Activated gamma-delta T cell treated with Interleukin-2 at 50 U/mL for 16 hours (primary cell): ENCODE measurements at places on chromosomes 2 and 18.

DNA sequence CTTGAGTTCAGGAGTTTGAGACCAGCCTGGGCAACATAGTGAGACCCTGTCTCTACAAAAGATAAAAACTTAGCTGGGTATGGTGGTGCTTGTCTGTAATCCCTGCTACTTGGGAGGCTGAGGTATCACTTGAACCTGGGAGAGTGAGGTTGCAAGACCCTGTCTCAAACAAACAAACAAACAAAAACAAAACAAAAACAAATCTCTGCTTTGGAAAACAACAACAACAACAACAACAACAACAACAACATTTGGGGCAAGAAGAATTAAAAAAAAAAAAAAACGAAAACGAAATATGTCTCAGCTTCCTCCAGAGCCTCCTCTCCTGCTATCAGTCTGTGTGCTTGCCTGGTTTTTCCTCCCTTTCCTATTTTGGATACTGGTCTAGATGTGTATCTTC is 16.9 kb downstream of the SLC4A1AP start:
- no peak for DNase-seq

- no peak for DNase-seq
Observed at GRCh38 chr2:34204560-34204959, 605.5 kb upstream of the FAM98A start.

- no peak for DNase-seq
Observed at GRCh38 chr2:11748861-11749645, 2.6 kb downstream of the LPIN1 start.

GRCh38 chr2:129334696-129335410 is 644.6 kb upstream of the RAB6C start:
- DNase-seq, result no peak

DNA sequence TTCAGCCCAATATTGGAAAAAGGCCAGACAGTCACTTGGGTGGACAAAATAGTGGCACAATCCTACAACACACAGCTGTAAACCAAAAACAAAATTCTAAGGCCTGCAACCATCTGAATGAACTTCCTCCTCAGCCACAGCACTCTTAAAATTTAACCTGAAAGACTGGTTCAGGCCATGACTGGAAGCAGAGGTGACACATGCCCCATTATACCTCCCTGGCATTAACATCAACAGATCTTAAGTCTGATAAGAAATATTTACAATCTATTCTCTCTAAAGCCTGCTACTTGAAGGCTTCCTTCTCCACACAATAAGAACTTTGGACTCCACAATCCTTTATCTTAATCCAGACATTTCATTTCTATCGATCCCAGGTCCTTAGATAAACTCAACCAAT is 192.4 kb upstream of the LRP1B start:
- DNase-seq, result no peak

GRCh38 chr2:191217580-191217979 is 27.6 kb upstream of the MYO1B start:
- DNase-seq, result no peak

DNA sequence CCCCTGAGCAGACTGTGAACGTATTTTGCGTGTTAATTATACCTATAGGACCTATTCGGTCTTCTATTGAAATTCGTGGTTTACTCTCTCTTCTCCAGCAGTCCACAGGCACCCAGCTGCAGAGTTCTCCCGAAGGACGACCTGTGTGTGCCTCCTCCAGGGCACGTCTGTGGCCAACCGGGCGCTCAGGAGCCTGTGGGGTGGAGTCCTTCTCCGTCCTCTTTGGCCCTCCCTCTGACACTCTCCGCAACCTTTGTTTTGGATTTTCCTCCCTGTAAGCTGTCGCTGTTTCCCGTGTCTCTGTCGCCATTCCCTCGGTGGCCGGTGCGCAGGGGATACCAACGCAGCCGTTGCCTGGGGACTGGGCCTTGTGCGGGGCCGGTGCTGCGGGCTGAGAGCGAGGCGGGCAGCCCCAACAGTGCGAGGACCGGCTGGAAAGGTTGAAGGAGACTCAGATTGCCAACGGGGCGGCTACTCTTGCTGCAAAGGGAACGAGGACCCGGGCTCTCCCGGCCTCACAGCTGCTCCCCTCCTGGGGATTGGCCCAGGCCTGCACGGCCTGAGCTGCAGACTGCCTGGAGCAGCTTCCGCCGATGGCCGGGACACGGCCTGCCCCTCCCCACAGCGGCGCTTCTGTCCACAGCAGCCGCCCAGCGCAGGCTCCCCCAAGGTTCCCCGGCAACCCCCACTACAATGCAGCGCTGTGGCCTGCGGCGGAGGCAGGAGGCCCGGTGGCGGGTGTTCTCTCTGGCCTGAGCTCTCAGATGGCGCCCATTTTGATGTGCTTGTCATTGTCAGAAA is 221.0 kb downstream of the MTX2 start:
- DNase-seq, result no peak

DNA sequence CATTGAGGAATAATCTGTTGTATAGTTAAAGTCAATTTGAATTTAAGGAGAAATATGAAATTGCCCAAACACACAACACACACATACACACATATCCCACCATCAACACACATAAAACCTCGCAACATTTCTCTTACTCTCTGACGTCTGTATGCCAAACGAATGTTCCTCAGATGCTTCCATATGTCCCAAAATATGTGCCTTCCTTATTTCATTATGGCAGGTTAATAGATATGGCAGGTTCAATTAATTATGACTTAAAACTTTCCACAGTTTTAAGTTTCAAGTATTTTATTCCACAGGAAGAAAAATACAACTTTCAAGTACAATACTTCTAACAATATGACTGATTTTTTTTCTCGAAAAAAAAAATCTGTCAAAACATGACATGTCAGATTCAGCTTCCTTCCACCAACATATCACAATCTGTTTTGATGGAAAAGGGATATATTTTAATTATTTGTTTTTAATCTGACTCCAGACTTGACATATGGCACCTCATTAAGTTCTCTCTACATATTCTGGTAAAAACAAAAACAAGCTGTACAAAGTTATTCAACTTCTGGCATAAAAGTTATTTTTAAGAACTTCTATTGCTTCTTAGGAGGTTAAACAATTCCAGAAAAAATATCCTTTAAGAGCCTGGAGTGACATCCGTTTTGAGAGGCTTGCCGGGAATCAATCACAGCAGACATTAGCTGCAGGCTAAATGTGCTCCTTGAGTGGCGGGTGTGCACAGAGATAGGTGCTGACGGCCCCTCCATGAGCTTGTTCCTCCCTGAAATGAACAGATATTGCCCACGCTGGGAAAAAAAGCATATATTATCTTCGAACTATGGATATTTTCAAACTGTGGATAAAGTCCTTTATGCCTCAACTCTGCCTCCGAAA is 812.7 kb downstream of the DCDC2C start:
- no peak for DNase-seq

GRCh38 chr2:204613635-204614034 is 68.4 kb downstream of the PARD3B start:
- no peak for DNase-seq

GRCh38 chr2:141946016-141946415 is 184.8 kb downstream of the LRP1B start:
- DNase-seq, result no peak

GRCh38 chr18:60649107-60649506 is 276.5 kb upstream of the MC4R start:
- no peak for DNase-seq

GRCh38 chr18:79494936-79495335 is 99.2 kb downstream of the NFATC1 start:
- DNase-seq, result no peak

GRCh38 chr18:24420551-24420950 is 5.9 kb upstream of the IMPACT start:
- no peak for DNase-seq

DNA sequence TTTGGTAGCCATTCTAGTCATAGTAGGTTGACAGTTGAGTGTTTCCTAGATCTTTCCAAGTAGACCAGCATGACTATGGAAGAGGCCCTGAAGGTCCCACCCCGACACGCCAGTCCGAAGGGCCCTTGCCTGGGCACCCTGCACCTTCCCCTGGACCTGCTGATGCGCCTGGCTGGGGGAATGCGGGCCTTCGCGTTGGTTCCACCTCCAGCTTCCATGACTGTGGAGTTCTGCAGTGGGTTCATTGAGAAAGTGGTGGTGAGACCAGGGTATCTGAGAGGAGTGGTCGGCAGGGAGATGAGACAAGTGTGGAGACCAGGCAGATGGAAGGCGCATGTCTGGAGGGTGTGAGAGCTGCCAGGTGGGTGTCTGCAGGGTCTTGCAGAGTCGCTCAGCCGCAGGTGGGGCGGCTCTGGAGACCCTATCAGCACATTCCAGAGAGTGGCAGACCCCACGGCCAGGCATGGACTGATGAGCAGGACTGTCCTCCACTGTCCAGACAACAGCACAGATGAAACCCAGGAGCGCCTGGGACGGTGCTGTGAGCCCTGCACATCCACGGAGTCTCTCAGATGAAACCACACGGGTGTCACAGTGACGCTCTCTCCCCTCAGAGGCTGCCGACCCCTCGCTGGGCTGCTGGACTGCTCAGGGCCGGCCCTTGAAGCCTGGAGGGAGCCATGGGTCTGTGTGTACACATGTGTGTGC is 182.5 kb upstream of the HDAC4 start:
- DNase-seq, result no peak

DNA sequence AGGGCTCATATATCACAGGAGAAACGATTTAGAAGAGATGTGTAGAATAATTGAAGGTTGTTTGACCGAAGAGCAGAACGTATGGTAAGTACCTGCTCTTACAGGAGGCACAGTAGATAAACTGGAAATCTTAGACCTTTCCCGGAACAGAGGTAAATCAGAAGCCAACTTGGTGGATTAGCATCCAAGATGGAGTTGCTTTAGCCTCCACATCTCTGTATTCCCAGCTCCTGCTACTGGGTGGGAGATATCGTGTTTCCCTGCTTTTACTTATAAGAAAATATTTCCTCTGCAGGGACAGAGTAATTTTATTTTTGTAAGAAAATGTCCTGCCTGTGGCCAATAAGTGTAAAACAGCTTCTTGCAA is 164.5 kb downstream of the SLC39A10 start:
- DNase-seq, result no peak

- DNase-seq, result no peak
Observed at GRCh38 chr2:47221039-47221438, 65.9 kb upstream of the STPG4 start.

- no peak for DNase-seq
Observed at GRCh38 chr2:67212203-67212602, 184.9 kb upstream of the ETAA1 start.

GRCh38 chr2:88810017-88810416 is 118.5 kb downstream of the RPIA start:
- DNase-seq, result no peak

DNA sequence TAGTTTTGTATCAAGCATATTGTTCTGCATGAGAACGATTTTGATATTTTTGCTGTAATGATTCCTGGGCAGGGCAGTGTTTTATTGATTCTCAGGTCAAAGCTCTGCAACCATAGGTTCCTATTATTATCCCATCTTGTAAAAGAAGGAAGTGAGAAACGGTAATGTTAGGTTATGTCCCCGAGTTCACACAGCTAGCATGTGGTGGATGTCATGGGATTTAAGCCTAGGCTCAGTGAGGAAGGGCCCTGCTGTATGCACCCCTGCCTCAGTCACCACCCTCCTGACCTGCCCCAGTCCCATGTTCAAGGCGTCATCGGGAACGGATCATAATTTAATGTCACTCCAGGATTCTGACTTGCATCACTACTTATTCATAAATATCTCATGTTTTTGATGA is 10.7 kb downstream of the ACP1 start:
- no peak for DNase-seq

DNA sequence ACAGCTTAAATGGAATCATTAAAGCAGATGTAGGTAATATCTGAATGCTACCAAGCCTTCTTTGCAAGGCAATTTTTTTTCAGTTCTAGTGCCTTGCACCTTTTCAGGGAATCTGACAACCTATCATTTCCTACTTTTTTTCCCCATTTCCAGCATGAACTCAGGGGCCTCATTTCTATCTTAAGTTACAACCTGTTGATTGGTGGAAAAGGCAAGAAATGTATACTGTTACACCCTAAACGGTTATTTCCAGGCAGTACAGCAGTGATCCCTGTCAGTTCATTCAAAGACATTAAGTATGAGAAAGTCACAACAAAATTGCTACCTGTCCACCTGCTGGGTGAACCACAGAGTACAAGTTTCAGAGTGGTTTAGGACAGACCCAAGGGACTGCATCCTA is 171.2 kb upstream of the PIK3C3 start:
- DNase-seq, result no peak

DNA sequence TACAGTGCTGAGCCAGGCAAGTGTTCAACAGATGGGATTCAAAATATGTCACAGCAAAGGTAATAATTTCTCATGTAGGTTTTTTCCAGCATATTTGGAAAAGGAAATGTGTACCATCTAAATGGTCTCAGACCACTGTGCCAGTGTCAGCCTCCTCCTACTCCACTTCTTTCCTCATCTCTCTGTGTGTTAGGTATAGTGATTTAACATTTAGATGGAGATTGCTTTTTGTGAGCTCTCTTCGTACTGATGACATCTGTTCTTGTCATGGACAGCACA is 80.9 kb upstream of the TSPYL6 start:
- DNase-seq, result no peak

DNA sequence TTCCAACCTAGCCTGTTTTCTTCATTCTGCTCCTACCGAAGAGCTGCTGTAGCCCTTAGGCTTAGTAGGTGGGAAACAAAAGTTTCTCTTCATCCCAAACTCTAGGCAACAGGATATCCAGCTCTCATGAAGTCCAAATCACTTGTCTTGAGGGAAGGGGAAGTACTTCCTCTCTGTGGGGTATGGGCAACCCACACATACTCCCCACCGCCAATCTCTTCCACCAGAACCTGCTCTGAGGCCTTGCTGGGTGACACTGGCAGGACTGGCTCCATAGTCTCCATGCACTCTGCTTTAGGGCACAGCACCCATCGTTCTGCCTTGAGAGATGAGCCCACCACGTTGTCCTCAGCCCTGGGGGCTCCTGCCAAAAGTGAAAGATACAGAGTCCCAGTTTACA is 173.0 kb downstream of the NCK2 start:
- DNase-seq, result no peak

GRCh38 chr2:120239488-120240287 is 13.0 kb upstream of the RALB start:
- DNase-seq, result no peak

DNA sequence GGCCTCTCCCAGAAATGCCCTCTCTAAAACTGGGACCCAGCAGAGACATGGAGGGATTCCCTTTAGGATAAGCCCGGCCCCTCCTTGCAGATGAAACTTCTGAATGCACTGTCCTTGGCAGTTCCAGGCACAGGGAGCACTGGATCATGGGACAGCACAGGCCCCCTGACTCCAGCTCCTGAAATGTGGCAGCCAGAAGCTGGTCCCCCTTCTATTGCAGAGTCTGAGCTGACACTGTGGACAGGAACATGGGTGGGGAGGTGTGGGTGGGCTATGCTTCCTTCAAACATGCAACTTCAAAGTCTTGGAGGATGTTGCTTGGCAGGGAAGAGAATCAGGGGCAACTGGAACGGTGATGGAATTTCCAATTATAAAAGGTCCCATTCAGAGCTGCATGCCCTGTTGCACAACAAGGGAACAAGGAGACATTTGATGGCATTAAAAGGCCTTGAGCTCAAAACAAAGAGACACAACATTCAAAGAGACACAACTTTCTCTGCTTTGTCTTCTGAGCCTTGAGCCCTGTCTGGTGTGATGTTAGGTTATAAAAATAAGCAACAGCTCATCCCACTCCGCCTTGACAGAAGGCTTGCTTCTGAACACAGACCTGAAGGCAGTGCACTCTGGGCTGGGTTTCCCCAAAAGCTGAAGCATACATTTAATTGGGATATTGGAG is 239.0 kb downstream of the OSR1 start:
- no peak for DNase-seq
